SK-N-SH treated with all-trans-retinoic acid at 6 μM for 48 hours (cell line): ENCODE measurements at places on chromosomes 1 and 21.

DNA sequence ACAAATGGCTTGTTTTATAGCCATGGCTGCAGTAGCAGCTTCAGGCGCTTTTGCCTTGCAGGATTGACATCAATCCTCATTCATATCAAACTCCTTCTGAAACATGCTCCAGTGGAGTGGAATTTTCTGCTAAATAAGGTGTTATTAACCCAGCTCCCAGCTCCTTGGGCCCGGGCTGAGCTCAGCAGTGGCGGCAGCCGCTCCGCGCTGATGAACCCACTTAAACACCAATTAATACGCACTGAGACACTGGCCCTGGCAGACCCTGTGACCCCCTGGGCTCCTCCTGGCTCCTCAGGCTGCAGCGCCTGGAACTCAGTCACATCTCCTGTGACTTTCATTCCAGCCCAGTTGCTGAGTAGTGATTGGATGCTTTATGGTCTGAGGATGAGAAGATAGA lies 137.4 kb upstream of the GRIK3 start:
- no peak for ATAC-seq

- ATAC-seq, result no peak
These were observed 204.2 kb upstream of the RRP15 start for GRCh38 chr1:218080863-218081262.

GRCh38 chr1:228391411-228392020 lies 15.1 kb downstream of the TRIM11 start:
- peak; percentile 7 for ATAC-seq

GRCh38 chr1:15353839-15354579 lies 55.7 kb upstream of the EFHD2 start:
- no peak; the same call in 2 of the 3 replicates for ATAC-seq
